ENCODE measurements at places on chromosomes 3 and 15.
A peak's percentile ranks its signal among the peaks of the same experiment; 100 is the strongest.

- DNase-seq: no peak
Observed at GRCh38 chr3:127320529-127321121, 32.8 kb upstream of the PRR20G start.

DNA sequence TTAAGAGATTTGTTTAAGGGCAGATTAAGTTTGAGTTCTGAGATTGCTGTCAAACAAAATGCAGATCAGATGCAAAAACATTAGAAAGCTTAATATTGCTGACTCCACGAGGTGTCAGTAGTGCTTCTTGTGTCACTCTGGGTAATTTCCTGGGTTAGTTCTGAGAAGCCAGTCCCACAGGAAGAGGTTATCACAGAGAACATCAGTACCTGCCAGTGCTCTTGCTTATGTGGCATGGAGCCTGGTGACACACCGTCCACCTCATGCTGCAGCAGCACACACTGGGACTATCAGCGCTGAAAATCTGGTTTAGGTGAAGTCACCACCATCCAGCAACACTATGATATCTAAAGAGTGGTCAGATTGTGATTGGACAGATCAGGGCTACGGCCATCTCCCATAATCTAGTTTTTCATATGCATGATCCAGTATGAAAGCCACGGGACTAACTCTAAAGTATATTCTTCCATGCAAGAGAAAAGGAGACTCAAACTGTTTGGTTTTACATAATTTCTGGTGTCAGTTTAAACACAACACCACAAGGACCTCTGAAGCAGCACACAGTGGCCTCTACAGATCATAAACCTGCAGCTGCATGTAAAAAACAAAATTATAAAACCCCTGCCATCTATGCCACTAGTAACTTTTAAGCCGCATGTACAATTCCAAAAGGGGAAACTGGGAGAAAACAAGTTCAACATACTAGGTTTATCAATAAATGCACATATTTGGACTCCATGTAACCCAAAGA, 36.1 kb upstream of the MYO5C start:
- DNase-seq: no peak

DNA sequence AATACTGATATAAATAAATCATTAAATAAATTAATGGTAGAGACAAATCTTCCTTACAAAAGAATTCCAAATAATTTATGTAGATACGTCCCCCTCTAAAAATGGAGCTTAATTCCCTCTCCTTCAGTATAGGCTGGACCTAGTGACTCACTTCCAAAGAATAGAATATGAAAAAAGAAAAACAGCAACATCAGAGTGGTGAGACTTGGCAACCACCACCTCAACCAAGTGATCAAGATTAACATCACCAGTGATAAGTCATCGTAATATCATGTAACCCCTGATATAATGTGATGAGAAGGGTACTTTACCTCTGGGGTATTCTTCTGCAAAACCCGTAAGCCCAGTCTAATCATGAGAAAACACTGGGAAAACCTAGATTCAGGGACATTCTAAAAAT, 13.4 kb downstream of the GOLGB1 start:
- no peak for DNase-seq

GRCh38 chr15:60804986-60805949, 326.3 kb upstream of the ICE2 start:
- DNase-seq: peak; percentile 77

DNA sequence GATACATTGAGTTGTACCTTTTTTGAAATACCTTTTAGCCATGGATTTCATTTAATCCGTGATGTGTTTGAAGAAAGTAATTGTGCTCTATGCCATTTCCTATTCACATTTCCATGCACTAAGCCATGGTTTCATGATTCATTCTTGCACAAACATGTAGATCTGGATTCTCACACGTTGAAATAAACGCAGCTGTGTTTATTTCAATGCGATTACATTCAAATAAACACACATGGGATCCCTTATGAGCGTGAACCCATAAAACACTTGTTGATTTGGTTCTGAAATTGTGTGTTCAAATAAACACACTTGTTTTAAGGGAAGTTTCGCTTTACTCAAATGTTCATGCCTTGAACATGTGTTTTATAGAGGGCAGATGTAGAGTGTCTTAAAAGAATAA, 39.2 kb downstream of the BBX start:
- no peak for DNase-seq

DNA sequence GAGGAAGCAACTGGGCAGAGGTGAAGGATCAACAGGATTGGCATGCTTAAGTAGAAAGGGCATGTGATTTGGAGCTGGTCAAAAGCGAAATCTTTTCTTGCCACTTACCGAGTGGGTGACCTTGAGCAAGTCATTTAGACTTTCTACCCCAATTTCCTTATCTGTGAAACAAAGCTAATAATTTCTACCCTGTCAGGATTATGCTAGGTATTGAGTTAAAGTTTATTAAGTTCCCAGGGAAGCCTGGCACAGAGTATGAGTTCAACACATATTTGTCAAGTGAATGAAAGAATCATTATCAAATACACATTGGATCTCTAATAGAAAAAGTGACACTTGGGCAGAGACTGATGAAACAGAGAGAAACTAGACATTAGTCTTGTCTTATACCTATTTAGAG, 66.4 kb upstream of the FRMD4B start:
- DNase-seq: no peak

- no peak for DNase-seq
Observed at GRCh38 chr15:95429345-95429744, 901.2 kb upstream of the NR2F2 start.

- DNase-seq: no peak
Observed at GRCh38 chr15:51237816-51238215, 100.6 kb downstream of the CYP19A1 start.

- no peak for DNase-seq
Observed at GRCh38 chr3:11832981-11833905, 13.4 kb downstream of the TAMM41 start.

DNA sequence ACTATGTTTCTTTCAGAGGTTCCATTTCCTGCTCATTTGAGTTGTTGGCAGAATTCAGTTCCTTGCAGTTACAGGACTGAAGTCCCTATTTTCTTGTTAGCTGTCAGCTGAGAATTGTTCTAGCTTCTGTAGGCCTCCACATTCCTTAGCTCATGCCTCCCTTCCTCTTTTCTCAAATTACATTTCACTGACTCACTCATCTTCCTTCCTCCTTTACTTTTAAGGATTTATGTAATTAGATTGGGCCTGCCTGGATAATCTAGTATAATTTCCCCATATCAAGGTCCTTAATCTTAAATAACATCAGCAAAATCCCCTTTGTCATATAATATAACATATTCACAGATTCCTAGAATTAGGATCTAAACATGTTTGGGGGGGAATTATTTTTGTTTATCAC, 40.6 kb upstream of the RBMS3 start:
- no peak for DNase-seq

GRCh38 chr3:69806735-69807438, 67.6 kb downstream of the MITF start:
- DNase-seq: no peak

GRCh38 chr15:60414016-60414682, 16.4 kb upstream of the ANXA2 start:
- DNase-seq: no peak

- DNase-seq: no peak
Observed at GRCh38 chr3:175777495-175777894, 918.4 kb downstream of the NAALADL2 start.
